Esophagus squamous epithelium (tissue), 5 donors: ENCODE measurements at places on chromosomes 11 and 22.

- no peak for DNase-seq
Observed at GRCh38 chr11:115496892-115497291, 7.3 kb downstream of the CADM1 start.

DNA sequence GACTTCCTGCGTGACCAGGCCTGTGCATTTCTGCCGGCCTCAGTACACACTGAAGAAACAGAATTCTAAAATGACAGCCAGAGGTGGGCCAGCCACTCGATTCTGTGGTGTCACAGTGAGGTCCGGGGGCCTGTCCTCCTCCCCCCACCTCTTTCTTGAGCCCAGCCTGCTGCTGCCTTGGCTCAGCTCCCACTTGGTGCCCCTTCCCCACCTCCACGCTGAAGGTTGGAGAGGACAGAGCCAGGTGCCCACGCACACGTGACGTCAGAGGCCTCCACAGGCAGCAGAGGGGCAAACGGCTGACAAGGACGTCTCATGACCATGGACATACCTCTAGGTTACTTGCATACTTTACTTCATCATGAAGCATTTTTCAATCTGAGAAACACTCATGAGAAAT, 78.0 kb upstream of the SHANK2 start:
- DNase-seq: no peak

DNA sequence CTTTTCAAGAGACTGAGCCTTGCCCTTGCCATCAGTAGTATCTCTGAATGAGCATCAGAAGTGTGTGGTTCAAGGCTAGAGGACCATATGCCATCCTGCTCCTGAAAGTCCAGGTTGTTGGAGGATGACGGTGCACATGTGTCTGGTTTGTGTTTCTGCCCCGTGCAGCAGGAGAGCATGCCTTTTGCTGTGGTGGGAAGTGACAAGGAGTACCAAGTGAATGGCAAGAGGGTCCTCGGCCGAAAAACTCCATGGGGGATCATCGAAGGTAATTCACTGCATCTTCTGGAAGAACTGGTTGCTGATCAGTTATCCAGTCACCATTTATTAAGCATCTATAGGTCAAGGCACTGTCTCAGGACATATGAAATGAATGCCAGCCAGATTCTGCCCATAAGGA, 6.1 kb upstream of the WBP2NL start:
- DNase-seq: no peak

GRCh38 chr11:62208785-62209144, 292 bp downstream of the SCGB2A1 start:
- DNase-seq: no peak

DNA sequence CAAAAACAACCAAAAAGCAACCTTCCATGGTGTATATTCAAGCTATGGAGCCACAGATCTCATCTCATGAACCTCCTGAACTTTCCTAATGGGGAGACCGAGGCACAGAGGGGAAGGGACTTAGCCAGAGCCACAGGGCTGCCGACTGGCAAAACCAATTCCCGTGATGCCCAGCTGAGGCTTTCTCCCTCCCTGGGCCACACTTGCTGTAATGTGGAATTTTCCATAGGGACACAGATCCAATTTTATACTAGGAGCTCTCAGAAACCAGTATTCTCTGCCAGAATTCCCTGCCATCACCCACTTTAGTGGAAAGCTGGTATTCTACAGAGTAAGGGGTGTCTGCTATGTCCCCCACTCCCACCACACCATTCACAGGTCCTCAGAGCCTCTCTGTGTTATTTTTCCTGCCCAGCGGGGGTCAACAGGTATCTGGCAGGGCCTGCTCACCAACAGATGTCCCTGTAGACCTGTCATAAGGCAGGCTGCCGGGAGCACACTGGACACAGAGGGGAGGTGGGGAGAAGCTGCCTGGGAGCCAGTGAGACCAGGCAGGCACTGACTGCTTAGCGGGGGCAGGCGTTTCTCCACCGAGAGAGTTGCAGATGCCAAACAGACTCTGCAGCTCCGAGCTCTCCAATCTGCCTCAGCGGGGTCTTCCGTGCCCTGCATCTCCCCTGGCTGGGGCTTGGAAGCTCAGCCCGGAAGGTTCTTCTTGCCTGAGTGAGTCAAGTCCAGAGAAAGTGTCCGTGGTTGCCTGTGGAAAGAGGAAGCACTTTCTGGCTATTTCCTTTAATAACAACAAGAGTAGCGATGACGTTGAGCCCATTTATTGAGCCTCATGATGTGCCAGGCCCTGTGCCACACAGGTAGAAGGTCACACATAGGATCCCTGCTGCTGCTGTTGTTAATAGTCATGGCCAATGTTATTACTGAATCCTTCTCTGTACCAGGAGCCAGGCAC, 26.3 kb downstream of the RPS6KA4 start:
- no peak for DNase-seq

DNA sequence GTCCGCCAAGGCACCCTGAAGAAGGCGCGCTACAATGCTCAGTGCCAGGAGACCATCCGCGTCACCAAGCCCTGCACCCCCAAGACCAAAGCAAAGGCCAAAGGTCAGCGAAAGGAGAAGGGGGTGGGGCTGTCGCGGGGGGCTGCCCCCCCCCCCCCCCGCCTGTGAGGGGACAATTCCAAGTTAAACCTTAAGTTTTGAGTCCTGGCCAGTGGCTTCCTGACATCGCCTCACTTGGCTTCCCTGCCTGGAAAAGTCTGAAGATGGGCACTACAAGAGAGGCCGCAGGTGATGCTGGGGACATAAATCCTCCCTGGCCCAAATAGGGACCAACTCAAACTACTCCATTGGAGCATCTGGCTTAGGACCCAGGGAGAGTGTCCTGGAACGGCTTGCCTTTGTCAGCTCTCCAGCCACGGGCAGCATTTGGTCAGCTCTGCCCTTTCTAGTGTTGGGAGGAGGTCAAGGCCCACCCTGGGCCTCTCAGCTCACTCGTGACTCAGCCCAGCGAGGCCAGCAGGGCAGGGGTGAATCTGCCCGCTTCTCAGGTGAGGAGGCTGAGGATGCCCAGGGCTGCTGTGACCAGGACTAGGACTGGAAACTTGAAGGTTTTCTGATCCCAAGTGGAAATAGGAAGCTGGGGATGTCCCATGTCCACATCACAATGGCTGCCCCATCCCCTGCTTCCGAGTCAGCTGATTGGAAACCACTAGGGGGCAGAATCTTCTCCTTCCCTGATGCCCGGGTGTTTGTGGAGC, 1.4 kb downstream of the MDK start:
- DNase-seq: no peak

DNA sequence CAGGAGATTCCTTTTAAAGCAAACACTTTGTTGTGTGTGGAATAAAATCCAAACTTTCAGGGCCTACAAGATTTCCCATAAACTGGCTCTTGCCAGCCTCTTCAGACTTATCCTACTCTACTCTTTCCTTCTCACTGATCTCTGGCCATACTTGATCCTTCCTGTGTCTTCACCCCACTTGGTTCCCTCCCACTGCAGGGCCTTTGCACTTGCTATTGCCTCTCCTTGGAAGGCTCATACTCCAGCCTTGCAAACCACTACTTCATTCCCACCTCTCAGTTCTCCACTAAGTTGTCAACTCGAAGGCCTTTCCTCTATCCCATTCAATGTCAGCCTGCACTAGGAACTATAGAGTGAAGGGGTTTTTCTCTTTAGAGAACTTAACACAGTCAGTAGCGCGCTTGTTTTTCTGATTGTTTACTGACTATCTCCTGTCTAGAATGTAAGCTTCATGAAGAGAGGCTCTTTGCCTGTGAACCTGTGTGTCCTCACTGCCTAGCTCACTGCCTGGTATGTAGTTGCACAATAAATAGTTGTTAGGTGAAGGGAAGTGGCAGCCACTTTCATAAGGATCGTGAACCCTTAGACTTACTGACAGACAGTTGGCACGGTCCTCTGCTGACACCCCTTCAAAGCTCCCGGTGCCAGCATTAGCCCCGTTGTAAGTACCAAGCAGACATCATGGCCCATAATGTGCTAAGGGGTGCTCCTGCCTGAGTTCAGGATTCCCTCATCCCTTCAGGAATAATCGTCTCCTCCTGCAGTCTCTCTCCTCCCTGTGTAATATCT, 833 bp upstream of the ME3 start:
- DNase-seq: no peak

DNA sequence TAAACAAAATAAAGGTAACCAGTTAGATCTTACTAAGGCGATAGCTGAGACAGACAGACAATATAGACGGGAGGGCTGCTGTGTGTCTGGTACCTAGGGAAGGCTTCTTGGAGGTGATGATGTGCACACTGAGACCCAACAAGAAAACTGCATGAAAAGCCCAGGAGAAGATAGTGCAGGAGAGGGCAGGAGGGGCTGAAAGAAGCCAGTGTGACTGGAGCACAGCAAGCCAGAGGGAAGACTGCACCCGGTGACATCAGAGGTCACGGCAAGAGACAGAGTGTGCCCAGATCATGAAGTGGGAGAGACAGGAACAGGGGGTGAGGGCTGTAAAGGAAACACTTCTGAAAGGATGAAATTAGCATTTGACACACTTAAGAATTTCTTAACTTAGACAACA, 266.3 kb downstream of the BRD1 start:
- DNase-seq: no peak

DNA sequence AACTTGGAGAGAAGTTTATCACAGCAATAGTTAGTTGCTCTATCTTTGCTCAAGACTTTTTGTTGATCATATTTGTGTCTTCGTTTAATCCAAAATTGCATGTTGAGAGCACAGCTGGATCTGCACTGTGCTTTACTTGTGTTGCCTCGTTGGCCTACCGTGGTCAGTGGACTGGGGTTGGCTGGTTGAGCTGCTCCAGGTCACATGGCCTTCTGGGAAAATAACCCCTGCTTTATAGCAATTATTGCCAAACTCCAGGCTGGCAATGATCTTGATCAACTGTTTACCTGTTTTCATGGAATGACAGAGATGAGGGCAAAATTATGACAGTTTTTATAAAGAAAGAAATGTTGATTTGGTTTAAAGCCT, 5.7 kb upstream of the PLET1 start:
- DNase-seq: no peak

DNA sequence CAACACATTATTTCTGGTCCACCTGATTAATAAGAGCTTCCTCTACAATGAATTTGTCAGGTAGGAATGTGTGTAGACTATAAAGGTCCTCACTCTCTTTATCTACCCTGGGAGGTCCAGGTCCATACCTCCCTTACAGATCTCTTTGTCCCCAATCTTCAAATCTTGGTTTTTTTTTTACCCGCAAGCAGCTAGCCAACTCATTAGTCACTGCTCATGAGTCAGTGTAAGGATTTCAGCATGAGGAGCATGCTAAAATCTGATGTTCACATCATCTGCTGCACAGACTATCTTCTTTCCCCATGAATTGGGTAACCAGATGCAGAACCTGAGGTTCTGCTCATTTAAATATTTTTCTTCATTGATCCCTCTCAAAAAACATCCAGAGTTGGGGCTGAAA, 397.0 kb upstream of the ISX start:
- DNase-seq: no peak

GRCh38 chr11:60970369-60970774, 1.1 kb upstream of the CD6 start:
- DNase-seq: no peak

GRCh38 chr11:119897576-119897975, 168.6 kb upstream of the NECTIN1 start:
- DNase-seq: no peak

DNA sequence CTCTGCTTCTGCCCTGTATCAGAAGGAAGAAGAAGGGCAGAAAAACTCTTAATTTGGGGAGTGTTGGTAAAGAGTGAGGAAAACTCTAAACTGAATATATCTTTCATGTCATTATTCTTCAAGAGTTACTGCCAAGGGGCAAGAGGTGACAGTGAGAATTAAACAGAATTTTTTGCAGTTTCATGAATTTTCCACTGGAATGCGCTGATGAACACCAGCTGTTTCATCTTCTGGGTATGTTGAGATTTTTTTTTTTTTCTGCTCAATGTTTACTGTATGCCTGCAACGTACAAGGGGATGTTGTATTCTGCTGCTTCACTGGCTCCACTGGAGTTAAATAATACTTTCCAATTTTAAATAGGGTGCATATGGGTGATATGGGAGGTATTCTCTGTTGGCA, 117.8 kb downstream of the FAM76B start:
- no peak for DNase-seq

- DNase-seq: no peak
Observed at GRCh38 chr11:36443661-36444060, 66.4 kb downstream of the TRAF6 start.

- DNase-seq: no peak
Observed at GRCh38 chr11:75548595-75549272, 13.3 kb upstream of the SERPINH1 start.

GRCh38 chr11:111148953-111149352, 96.6 kb upstream of the POU2AF2 start:
- DNase-seq: no peak

DNA sequence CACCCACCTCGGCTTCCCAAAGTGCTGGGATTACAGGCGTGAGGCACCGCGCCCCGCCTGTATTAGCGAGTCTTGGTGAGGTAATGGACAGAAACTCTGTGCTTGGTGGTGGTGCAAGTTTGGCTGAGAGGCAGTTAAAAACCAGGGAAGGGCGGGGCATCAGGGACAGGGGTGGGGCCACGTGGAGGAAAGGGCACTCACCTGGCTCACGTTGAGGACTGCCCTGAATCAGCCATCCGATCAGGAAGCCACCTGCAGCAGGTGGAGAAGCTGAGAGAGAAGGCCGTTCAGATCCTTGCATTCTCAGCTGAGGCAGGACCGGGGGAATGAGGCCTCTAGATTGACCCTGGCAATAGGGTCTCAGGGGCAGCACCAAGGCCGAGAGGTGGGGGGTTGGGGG, 12.1 kb upstream of the CHRM1 start:
- no peak for DNase-seq

DNA sequence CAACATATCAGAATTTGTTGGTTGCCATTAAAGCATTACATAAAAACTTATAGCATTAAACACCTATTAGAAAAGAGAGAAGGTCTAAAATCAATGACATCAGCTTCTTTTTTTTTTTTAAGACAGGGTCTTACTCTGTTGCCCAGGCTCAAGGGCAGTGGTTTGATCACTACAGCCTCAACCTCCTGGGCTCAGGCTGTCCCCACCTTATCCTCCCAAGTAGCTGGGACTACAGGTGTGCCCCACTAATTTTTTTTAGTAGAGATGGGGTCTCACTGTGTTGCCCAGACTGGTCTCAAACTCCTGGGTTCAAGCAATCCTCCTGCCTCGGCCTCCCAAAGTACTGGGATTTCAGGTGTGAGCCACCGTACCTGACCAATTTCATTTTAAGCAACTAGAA, 57.9 kb downstream of the ARHGEF12 start:
- no peak for DNase-seq

DNA sequence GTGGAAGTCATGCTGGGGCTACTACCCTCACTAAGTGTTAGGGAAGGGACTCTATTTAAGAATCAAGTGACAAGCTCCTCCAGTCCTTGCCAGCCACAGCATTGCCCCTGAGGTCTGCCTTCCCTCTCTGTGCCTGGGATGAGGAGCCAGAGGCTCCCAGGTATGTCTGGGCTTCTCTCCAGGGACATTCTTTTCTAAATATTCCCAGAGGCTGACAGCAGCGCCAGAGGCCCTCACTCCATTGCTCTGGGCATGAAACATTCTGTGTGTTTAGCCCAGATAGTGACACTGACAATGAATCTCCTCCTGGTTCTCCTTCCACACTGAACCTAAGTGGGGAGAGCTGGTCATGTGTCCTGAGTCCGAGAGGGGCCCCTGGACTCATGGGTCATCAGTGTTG, 2.2 kb downstream of the OR51E1 start:
- DNase-seq: no peak

GRCh38 chr11:12787847-12788246, 113.6 kb downstream of the TEAD1 start:
- no peak for DNase-seq
